Activated CD4-positive, alpha-beta T cell treated with anti-CD3 and anti-CD28 coated beads, Interleukin-2, amount 10 ng/mL, durations not matched to agents 7 days and 5 days (primary cell): ENCODE measurements at places on chromosomes 13 and 19.

DNA sequence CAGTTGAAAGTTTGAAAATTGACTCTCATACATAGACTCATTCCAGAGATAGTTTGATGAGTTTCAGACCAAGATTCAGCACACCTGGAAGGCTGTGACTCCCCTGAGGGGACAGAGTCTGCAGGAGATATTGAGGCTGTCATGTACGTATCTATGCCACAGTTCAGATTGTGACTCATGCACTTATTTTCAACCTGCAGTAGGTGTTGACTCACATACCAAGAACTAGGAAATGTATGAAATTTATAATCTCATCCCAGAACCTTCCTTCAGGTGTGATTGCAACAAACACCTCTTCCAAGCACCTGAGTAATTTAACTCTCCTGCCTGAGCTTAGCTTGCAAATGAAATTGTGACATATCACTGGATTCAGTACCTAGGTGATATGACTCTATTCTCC, 64.4 kb upstream of the ZNF43 start:
- DNase-seq, result no peak

- no peak for DNase-seq
These were observed 1.6 kb upstream of the RAB11B start for GRCh38 chr19:8388612-8388958.

GRCh38 chr19:57241176-57241575, 744 bp downstream of the ZNF805 start:
- DNase-seq, result peak; percentile 7

DNA sequence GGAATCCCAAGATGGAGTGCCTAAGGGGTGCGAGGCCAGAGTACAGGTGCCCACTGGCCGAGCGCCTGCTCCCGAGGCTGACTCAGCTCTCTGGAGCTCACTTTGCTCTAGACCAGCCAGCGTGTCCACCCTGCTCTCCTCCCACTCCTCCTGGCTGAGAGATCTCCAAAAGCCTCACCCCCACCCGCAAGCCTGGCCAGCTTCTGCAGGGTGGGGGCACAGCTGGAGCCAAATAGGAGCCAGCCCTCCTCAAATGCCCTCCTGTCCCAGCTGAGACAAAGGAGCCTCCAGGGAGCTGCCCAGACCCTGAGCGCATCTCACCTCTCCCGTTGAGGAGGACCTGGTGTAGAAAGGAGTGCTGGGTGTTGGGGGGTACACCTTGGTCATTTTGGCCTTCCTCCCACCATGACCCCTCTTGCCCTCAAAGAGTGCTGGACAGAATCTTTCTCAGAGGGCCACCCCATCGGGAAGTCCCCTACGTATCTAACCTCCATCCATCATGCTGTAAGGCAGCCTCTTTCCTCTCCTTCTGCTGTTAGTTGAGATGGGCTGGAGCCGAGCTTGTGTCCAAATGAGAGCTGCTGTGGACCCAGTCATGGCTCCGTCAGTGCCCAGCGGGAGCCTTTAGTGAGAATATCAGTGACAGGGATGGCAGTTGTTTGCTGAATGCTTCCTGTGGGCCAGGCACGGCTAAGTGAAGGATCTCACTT, 123.9 kb upstream of the VSTM2B start:
- no peak for DNase-seq

- DNase-seq, result no peak
These were observed 57.1 kb upstream of the SERTM1 start for GRCh38 chr13:36616706-36617105.

DNA sequence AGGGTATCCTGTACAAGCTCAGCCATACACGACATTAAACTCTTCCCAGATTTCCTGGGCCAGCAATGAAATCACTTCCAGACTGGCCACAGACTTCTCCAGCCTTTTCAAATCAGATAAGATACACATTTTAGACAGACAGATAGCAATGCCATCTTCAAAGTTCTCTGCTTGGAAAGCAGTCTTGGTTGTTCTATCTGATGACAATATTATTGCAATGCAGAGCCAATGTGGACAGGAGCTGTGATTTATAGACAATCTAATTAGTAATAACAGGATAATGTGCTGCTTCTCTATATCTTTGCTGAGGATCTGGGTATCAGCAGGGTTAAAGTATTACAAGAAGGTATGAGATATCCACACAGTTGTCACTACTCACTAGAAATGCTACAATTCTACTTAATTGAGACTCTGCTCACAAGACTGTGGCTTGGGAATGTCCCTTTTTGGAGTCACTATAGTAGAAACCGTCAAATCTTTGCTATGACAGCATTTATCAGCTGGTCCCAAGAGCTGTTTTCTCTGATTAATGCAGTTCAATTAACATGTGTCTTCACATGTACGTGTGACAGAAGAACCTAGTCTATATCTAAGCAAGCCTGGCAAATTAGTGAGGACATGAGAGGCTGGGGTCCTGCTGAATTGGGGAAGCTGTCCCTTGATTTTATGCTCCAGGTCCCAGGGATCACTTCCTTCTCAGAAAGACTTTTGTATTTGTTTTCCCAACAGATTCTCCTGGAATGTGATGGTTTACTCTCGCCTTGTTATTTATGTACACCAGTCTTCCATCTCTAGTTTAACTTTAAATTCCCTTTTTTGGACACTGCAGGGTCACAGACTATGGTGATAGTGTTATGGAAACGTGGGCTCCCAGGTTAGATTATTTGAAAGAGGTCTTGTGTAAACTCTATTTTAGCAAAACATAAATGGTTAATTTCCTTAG, 68.8 kb downstream of the COL4A1 start:
- DNase-seq, result no peak

- DNase-seq, result no peak
These were observed 1.8 kb downstream of the SLITRK1 start for GRCh38 chr13:83880275-83881139.

- DNase-seq, result no peak
These were observed 16.2 kb upstream of the ZNF544 start for GRCh38 chr19:58212336-58213074.

DNA sequence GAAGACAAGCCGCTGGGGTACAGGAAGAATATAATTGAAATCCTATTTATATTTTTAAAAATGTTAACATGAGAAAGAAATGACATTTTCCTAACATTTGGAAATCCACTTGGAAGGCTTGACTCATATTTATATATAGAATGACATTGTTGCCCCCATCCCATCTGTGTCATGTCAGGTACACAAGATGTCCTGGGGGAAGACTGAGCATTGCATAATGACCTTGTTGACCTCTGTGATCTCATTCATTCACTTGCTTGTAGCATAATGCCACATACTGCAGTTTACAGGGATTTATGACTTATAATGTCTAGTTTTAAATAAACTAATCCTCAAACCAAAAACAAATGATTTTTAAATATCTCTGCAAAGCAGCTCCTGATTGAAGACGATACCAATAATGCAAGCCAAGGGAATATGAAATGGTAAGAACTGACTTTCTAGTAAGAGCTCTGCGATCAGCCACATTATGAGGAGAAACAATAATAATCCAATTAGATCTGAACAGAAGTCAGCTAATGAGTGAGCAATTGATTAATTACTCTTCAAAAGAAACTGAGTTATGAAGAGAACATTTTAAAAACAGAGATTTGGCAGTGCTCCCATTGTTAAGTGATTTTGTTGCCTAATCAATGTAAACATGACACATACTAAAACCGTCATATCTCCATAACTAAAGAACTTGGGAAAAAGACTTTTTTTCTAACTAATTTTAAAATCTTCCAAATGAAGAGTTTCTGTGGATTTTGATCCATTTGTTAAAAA, 21.2 kb upstream of the VWA8 start:
- DNase-seq, result no peak

- DNase-seq, result no peak
These were observed 5.3 kb downstream of the SMIM7 start for GRCh38 chr19:16654627-16655026.

- DNase-seq, result no peak
These were observed 17.2 kb downstream of the BRD4 start for GRCh38 chr19:15315101-15315500.

GRCh38 chr13:109131698-109132257, 502.4 kb downstream of the MYO16 start:
- DNase-seq, result no peak

- DNase-seq, result no peak
These were observed 37.7 kb downstream of the RGCC start for GRCh38 chr13:41495044-41495443.

DNA sequence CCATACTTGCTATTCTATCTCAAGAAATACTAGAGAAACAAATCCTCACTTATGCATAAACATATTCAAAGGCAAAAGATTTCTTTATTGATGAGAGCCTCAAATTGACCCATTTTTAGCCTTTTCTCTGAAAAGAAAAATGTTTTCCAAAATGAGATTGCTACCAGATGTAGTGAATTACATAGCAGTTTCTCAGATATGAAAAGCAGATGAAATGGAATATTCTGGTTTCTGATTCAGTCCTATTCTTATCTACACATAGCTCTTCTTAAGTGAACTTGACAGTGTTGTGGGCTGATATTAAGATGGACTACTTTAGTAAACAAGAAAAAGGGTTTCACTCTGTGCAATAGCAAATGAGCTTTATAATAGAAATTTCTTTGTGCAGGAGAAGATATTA, 183.5 kb downstream of the DNAJC15 start:
- DNase-seq, result no peak

DNA sequence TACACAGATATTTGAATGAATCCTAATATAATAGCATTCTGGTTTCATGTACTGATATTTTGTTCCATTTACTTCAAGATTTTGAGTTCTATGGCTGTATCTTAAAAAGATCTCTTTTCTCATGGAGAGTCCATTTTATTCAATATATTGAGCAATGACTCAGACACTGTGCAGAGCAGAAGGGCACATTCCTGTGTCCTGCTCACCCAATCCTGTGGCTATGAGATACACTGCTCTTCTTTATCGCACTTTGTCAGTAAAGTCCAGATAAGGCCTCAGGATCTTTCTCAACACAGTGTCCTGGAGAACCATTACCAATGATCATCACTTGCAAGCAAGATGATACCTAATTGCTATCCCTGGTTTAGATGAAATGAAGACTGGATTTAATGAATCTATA, 155.0 kb downstream of the CYSLTR2 start:
- DNase-seq, result no peak

DNA sequence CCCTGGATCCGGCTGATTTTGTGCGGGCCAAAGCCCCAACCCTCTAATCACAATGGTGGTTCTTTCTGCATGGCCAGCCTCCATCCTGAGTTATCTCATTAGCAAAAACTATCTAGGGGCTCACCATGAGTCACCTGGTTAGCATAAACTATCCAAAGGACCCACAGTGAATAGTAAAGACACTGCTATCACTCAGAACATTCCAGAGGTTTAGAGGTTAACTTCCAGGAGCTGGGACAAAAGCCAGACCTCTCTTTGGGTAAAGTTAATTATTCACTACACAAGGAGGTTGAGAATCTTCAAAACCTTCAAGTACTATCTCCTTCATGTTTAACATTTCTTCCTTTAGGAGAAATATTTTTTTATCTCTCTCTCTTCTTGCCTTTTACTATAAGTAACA, 18.8 kb upstream of the PPP5C start:
- DNase-seq, result no peak

- no peak for DNase-seq
These were observed 84.5 kb upstream of the ABCC4 start for GRCh38 chr13:95385798-95386197.
